ENCODE measurements at places on chromosomes 12 and 14.

DNA sequence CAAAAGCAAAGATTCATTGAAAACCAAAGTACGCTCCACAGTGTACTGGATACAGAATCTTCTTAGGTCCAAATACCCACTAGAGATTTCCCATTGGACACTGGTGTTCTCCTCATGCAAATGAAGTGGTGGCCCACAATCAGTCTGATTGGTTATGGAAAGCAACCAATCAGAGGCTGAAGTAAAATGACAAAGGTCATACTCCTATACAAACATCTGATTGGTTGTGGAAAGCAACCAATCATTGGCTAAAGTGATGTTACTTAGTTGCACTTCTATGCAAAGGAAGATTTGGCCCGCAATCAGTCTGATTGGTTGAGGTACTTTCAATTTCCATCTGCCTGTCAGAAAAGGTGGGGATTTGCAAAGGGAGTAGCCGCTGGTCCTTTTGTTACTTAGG, 1.3 kb upstream of the WASHC3 start:
- no peak for DNase-seq

DNA sequence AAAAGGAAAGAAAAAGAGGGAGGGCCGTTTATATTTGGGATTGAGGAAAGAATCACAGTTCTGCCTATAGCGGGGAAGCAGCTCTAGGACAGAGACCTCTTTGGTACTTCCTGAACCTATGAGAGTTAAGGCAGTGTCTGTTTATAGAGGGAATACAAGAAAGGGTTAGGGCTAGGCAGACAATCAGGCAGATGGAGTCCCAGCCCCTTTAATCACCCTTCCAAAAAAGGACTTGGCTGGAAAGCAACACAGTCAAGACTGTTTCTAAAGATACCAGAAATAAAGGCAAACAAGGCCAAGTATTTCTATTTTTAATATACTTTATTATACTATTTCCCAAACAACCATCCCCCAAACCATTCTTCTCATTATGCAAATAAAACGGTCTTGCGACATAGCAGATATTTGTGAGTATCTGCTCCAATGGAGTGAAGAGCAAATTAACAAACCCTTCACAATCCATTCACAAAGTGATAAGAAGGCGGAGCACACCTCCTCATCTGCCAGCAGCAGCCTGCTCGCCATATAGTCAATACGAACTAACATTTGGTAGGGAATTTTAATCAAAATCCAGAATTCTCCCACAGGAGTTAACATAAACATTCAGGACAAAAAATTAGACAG, 697 bp upstream of the GRIP1 start:
- no peak for DNase-seq

DNA sequence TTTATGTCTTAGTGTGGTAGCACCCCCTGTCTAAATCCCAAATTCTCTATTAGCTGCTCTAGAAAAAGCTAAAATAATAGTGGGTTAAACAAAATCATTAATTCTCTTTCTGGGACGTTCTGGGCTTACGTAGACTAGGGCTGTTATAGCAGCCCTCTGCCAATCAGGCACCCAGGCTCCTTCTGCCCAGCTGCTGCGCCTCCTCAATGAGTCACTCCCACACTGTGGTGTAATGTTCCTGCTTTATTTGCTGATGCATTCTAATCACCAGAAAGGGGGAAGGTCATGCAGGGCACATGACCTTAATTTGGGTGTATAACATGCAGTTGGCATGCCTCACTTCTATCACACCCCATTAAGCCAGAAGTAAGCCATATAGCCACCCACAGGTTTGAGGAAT, 294.5 kb downstream of the GALC start:
- no peak for DNase-seq

DNA sequence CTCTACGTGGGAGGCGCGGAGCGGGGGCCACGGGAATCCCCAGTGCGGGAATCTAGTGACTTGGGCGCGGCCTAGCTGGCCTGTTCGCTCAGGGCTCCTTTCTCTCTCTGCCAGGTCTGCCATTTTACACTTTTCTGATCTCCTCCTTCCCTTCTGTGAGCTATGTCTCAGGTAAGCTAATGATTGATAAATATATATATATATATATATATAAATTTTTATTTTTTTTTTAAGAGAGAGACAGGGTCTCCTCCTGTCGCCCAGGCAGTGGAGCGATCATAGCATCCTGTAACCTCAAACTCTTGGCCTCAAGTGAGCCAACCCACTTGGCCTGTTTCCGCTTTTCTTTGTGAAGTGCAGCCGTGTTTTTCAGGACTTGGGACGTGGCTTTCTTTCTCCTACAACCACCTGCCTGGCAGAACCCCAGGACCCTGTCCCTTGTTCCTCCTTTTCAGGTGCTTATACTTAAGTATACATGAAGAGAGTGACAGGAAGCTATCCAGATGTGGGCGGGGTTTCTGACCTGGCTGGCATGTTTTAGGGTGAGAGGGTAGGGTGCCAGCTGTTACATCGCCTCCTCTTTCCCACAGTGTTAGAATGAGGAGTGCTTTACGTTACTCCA, 547 bp downstream of the ZNF140 start:
- DNase-seq, result no peak

- no peak for DNase-seq
These were observed 47.5 kb upstream of the FOXG1 start for GRCh38 chr14:28719130-28719529.

GRCh38 chr12:18323159-18323558, 61.8 kb downstream of the PIK3C2G start:
- DNase-seq, result no peak

GRCh38 chr14:63174760-63175191, 29.5 kb upstream of the RHOJ start:
- DNase-seq, result no peak

DNA sequence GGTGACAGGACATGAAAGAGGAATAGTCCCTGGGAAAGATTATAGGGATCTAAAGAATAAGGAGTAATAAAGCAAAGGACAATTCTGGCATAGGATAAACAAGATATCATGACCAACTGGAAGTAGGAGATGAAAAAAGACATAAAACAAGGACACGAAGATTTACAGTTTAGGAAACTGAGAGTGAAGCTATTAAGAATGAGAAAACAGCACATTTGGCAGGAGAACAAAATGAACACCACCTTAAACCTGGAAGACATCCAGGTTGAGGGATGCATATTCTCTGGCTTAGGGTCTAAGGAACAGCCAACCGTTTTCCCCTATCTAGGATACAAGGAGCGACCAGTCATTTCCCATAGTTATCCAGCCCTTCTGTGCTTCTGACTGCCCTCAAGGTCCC, 1.9 kb downstream of the TRIP11 start:
- no peak for DNase-seq

DNA sequence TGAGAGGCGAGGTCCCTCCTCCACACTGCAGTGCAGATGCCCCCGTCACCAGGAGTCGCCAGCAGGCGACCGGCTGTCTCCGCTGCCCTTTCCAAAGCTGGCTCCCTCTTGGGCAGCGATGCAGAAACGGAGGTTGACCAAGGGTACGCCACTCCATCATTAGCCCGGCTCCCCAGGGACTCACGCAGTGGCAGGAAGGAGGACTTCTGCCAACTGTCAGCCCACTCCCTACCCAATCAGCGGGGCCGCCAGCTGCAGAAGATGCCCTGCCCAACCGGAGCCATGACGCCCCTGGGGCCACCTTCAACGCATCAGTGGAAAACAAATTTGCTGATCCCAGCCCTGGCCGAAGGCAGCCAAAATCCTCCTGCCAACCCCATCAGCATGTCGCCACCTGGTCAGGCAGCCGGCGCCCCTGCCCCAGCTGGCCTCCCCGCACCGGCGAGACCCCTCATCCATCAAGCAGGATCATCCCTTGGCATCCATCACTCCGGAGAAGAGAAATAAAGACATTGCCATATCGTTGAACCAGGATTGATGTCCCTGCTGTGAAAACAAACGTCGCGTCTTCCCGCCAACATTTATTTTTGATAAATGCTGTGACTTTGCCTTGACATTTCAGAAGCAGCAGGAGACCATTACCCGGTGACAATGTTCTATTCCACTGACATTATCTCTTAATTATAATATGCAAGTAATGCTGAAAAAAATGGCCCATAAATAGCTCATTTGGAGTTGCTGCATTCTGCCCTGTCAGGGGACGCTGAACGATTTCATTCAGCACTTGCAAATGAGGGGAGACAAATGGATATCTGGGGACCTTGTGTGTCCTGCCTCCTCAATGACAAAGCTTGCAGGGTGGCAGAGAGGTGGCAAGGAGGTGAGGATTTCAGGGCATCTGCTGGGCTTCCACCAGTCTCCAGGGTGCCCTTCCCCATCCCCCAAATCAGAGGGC, 105.1 kb downstream of the SCARB1 start:
- no peak for DNase-seq

DNA sequence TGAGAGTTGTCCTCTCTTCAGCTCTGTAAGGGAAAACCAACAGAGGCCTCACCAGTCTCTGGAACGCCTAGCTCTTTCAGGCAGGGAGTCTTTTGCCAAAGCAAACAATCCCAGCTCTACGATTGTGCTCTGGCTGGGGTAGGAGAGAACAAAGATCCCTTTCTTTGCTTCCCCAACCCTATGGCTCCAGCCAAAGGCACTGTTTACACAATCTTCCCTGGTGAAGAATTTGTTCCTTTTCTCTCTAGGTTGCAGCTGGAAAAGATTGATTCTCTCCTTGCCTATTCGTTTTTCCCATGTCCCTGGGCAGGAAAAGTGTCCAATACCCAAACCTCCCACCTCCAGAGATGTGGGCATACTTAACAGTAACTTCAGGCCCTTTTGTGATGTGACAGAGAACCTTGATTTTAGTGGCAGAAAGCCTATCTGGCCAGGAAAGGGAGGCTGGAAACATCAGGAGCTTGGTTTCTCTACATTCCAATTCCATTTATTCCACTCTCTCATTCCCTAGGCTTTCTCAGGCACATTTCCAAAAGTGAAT, 16.8 kb downstream of the ATP5MC2 start:
- DNase-seq, result no peak

- DNase-seq, result no peak
These were observed 43.2 kb downstream of the MGAT4C start for GRCh38 chr12:86213012-86213411.

GRCh38 chr14:63470962-63471793, 72.0 kb downstream of the PPP2R5E start:
- no peak for DNase-seq

GRCh38 chr14:36604757-36605505, 22.5 kb upstream of the NKX2-8 start:
- no peak for DNase-seq

- no peak for DNase-seq
These were observed 583.5 kb upstream of the ATP2B1 start for GRCh38 chr12:90292183-90292582.

GRCh38 chr12:57280211-57281062, 29.4 kb upstream of the STAC3 start:
- DNase-seq, result peak; percentile 53

GRCh38 chr14:67191768-67192290, 2.6 kb downstream of the GARIN2 start:
- DNase-seq, result no peak

- no peak for DNase-seq
These were observed 40.2 kb downstream of the SH2B3 start for GRCh38 chr12:111445726-111446581.

DNA sequence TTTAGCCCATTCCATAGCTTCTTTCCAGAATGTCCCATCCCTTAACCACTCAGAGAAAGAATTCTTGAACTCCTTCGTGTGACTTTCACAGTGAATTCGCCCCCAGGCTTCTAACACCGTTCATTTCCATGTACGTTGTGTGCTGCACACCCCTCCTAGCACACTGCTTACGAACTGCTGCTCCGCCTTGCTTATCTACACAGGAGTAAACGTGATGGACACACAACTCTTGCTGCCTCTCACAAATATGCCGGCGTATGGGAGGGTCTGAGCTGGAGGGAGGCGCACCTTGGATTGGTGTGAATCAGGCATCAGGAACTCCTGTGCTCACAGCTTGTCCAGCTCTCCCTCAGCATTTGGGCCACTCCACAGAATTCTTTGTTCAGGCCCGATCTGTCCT, 3.9 kb upstream of the ADGRD1 start:
- DNase-seq, result no peak

- DNase-seq, result no peak
These were observed 144.7 kb downstream of the KTN1 start for GRCh38 chr14:55724736-55725135.

DNA sequence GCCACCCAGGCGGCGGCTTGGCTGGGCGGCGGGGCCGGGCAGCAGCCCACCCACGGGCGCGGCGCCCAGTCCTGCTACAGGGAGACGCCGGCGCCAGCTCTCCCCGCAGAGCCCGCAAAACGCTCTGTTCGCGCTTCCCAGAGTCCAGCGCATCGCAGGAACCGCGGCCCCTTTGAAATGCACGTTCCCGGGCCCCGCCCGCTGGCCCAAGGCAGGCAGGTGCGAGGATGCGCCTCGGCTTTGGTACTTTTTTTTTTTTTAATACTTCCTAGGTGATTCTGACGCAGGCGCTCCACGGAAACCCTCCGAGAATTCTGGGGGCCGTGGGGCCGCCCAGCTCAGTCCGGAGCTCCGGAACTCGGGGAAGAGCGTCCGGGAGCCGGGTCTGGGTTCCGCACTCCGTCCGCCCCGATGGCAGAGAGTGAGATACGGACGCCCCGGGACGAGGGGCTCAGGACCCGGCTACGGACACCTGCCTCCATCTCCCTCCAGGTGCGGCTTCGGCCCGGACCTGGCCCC, 483 bp downstream of the POC1B start:
- DNase-seq, result peak; percentile 24

GRCh38 chr14:65072937-65073336, 29.4 kb downstream of the MAX start:
- no peak for DNase-seq

DNA sequence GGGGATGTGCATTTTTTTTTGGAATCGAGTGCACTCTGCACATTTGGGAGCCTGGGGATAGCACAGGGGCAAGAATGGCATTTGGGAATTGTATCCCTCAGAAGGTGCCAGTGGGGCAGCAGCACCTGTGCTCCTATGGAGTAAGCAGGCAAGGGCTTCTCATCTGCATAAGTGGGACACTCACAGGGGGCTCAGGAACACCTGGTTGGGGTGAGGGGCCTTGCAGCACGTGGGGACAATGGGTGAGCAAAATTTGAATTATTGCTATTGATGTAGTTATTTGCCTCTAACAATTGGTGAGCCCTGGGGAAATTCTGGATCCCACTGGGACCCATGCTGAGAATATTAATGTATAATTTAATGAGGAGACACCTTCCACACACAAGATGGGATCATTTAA, 274.2 kb downstream of the TTC6 start:
- DNase-seq, result no peak

Measured in stimulated activated CD8-positive, alpha-beta memory T cell treated with anti-CD3 and anti-CD28 coated beads, Interleukin-4, amount 100 ng/mL, for 24 hours (primary cell).